ENCODE measurements at places on chromosomes 4 and X. TPM values are rescaled to one million over a fixed set of nuclear protein-coding genes. Genes with fewer than 3 reads are reported as not detected.

GRCh38 chrX:23598575-23598974 lies 68.7 kb upstream of the PRDX4 start:
- no peak for DNase-seq

F8 gene
- 42.9 TPM for total RNA-seq

- DNase-seq = no peak
These were observed 72.3 kb downstream of the SOX3 start for GRCh38 chrX:140432346-140433175.

ZDHHC15 gene
- 3.6 TPM for total RNA-seq

- DNase-seq = no peak
These were observed 460.5 kb downstream of the CENPC start for GRCh38 chr4:67084783-67085182.

GRCh38 chr4:63171341-63171740 lies 1237.9 kb downstream of the TECRL start:
- DNase-seq = no peak

DNA sequence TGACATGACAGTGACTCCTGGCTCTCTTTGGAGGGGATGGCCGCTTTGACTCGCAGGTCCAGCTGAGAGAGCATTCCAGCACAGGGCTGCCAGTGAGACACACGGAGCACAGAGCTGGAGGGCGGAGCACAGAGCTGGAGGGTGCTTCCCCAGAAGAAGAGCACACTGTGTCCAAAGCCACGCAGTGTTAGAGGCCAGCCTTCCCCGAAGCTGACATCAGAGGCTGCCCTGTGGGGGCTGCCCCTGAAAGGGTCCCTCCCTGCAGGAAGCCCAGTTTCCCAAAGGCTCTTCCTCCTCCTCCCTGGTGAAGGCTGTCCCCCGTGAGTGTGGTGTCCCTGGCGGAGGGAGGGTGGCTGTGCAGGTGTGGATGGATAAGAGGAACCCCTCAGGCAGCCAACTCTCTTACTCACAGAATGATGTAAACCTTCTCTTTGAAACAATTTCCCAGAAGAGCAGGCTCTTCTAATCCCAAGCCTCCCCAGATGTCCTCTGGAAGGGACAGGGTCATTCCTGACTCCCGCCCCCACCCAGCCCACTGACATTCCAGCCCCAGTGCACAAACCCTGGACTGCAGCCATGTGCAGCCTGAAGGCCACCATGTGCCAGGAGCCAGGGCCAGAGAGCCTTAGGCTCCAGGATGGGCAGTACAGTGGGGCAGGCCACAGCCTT lies 53.4 kb downstream of the PSAPL1 start:
- no peak for DNase-seq

WNK3 gene
- 1.7 TPM for total RNA-seq

DNA sequence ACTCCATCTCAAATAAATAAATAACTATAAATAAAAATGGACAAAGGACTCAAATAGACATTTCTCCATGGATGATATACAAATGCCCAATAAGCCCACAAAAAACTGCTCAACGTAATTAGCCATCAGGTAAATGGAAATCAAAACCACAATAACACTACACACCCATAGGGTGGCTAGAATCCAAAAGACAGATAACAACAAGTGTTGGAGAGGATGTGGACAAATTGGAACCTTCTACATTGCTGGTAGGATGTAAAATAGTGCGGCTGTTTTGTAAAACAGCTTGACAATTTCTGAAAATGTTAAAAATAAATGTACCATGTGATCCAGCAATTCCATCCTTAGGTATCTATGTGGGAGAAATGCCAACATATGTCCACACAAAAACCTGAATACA lies 52.1 kb downstream of the ZNF157 start:
- DNase-seq = no peak

- DNase-seq = no peak
These were observed 138.6 kb upstream of the APOOL start for GRCh38 chrX:84865113-84865512.

DNA sequence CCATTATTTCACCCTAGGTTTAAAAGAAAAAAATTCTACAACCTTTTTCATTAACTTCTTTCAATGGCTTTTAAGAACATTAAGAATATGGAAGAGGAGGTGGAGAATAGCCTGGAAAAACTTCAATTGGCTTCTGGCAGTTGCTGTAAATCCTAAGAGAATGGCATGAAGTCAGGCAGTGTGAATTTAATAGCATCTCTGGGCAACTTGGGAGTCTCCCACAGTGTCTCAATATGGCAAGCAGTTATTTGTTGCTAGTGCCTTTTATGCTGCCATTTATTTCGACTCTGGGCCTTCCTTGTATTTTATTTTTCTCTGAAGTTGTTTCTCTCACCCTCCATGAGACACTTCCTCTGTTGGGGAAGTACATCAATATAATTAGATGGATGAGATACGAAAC lies 322.1 kb downstream of the CBLL2 start:
- no peak for DNase-seq

GRCh38 chr4:113732-114131 lies 10.6 kb upstream of the ZNF718 start:
- DNase-seq = no peak
